ENCODE measurements at places on chromosomes 4 and X.

DNA sequence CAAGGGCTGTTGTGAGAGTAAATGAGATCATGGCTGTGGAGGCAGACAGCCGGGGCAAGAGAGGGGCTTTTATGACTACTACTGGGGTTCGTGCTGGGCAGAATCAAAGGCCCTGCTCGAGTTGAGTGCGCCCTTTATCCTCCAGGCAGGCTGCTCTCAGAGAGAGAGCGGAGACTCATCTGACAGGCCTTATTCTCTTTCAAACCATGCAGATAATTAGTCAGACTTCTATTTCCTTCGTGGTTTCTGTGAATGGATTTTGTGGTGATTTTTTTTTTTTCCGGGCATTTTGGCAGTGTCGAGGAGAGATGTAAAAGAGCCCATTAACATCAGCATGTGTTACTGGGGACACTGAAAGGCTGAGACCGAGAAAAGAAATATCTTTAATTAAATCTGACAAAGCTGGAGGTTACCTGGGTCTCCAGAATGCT, 73.6 kb downstream of the MED28 start:
- DNase-seq: peak; percentile 37

- peak; percentile 77 for DNase-seq
Measured at GRCh38 chrX:23904096-23904495, 3.6 kb downstream of the APOO start.

DNA sequence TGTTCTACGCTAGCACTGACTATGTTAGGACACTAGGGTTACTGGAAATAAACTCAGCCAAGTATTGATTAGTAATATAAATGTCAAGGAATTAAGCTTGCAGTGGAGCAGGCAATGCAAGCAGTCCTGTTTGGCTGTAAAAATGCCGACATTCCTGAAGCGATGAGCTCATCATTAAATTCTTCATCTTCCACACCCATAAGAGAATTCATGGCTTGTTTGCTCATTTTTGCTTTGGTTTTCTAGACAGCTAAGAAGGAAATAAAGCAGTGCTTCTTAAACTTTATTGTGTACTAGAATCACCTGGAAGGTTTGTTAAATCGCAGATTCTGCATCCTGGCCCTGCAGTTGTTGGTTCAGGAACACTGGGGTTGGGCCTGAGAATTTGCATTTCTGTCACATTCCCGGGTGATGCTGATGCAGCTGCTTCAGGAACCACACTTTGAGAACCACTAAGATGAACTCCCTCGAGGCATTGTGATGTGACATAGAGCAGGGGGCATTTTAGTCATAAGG, 17.8 kb downstream of the ANXA3 start:
- DNase-seq: peak; percentile 73

GRCh38 chrX:85903692-85904471, 143.5 kb downstream of the CHM start:
- DNase-seq: no peak

GRCh38 chr4:139988863-139989765, 164.9 kb downstream of the MAML3 start:
- peak; percentile 94 for DNase-seq

- DNase-seq: no peak
Measured at GRCh38 chr4:107380836-107381438, 339.1 kb downstream of the PAPSS1 start.

- peak; percentile 3 for DNase-seq
Measured at GRCh38 chrX:12319003-12319519, 180.8 kb downstream of the FRMPD4 start.

GRCh38 chr4:146222313-146222712, 8.0 kb downstream of the REELD1 start:
- peak; percentile 75 for DNase-seq

DNA sequence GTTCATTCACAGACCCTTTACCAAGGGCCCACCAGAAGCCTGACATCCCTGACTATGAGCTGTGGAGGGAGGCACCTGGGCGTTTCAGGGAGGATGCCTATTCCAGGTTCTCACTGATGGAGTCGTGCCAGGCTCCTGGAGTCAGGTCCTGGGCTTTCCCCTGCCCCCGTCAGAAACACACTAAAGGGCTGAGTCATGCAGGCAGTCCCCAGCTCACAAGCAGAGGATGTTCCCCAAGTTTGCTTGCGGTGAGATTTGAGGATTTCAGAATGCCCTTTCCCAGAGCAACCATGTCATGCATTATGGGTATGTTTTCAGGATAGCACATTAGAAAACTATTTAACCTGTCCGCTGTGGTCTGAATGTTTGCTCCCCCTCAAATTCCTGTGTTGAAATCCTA, 45.2 kb downstream of the FHDC1 start:
- DNase-seq: peak; percentile 71

GRCh38 chr4:75037252-75037651, 104.3 kb downstream of the PARM1 start:
- no peak for DNase-seq

- peak; percentile 23 for DNase-seq
Measured at GRCh38 chr4:15868111-15868510, 70.4 kb downstream of the FGFBP1 start.

DNA sequence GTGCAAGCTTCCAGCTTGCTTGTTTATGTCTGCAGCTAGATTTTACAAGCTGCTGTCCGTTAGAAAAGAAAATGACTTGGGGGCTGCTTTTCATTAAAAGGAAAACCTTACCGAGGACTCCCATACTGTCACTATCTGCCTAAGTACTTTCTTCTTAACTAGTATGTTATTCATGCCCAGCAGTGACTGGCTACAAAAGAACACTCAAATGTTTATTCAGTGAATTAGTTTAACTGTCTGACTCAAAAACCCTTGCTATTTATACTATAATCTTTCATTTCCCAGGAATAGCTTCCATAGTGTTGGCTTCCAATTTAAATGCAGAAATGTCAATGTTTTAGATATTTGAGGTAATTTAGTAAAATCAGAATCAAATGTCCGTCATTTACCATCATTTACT, 164.9 kb downstream of the DTHD1 start:
- DNase-seq: peak; percentile 19

- no peak for DNase-seq
Measured at GRCh38 chr4:139574641-139575040, 18.6 kb upstream of the SETD7 start.

DNA sequence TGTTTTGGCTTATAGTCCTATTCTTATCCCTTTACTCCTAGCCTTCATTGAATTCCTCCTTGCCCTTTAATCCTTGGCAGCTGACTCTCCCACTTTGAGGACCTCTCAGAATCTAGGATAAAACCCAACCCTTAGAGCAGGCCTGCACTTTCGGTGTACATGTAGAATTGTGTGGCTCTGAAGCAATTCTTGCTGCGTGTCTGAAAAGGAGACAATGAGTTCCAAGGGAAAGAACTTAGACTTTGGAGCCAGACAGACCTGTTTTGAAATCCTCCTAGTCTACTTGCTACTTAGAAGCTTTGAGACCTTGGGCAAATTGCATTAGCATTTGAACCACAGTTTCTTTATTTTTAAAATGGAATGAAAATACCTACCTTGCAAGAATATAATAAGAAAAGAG, 175.2 kb downstream of the BEND2 start:
- no peak for DNase-seq

- no peak for DNase-seq
Measured at GRCh38 chrX:15943391-15943790, 88.8 kb upstream of the AP1S2 start.

GRCh38 chrX:96685210-96686099, 813 bp downstream of the DIAPH2 start:
- peak; percentile 2 for DNase-seq

All from A172 (cell line).